ENCODE measurements at places on chromosomes 16 and 17.

DNA sequence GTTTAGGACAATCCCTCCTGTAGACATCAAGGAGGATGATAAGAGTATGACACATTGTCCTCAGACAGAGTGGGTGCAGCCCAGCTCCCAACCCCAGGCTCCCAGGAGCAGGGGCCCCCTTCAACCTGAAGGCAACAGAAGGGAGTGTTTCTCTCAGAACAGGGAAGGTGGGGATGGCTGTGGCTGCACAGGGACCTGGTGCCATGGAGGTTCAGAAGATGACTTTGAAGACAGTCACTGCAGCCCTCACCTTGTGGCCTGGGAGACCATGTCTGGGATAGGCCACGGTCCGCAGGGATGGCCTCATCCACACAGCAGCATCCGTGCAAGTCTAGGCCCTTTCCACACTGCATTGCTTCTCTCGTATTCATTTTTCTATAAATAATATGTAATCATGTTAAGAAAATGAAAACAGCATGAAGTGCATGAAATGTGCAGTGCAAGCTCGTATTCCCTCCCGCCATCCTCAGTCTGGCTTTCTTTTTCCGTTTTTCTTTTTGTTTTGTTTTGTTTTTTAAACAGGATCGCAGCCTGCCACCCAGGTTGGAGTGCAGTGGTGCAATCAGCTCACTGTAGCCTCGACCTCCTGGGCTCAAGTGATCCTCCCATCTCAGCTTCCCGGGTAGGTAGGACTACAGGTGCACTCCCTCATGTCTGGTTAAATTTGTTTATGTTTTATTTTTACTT lies 71.1 kb downstream of the METRNL start:
- DNase-seq: no peak

DNA sequence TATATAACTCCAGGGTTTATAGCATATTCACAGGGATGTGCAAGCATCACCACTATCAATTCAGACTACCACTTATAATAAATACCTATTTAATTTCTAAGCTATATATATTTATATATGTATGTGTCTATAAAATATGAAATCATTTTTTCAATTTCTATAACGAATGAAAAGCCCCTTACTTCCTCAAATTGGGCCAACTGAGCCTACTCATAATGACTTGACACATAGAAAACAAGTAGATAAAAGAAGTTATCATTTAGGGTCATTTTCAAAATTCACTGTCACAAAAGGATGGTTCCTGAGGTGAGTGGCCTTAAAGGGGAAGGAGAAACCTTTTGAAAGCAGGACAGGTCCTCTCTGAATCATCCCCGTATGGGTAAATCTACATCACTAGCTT lies 114.1 kb downstream of the ADCY9 start:
- peak; percentile 49 for DNase-seq

DNA sequence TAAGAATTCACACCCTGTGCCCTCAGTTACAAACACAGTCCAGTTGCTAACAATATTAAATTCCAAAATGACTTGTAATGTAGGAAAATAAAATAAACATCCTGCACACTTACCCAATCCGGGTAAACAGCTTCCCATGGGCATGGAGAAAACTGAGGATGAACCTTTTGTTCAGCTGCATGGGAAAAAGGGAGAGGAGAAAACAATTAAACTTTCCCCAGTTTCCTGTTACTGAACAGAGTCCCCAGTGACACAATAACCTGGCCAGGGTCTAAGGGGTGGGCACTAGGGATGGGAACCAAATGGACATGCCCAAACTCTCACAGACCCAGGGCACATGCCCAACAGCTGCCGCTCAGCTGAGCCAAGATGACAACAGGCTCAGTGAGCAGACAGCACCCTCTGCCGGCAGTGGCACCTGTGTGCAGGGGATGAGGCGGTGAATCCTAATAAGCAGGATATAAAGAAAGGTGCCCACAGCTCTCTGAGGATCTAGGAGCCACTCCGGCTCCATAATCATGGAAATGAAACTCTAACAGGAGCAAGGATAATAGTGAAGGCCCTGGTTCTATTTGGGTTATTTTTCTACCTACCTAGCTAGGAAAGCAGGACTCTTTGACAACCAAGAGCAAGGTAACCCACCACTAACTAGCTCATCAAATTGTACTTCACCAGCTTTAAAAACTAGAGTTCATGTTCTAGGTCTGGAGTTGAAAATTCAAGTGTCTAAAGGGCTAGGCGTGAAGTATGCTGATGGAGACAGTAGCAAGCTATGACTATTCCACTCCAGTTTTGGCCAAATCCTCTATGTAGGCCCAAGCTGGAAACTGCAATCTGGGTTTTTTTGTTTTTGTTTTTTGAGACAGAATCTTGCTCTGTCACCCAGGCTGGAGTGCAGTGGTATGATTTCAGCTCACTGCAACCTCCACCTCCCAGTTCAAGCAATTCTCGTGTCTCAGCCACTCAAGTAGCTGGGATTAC lies 58.8 kb downstream of the SMG6 start:
- peak; percentile 85 for DNase-seq

DNA sequence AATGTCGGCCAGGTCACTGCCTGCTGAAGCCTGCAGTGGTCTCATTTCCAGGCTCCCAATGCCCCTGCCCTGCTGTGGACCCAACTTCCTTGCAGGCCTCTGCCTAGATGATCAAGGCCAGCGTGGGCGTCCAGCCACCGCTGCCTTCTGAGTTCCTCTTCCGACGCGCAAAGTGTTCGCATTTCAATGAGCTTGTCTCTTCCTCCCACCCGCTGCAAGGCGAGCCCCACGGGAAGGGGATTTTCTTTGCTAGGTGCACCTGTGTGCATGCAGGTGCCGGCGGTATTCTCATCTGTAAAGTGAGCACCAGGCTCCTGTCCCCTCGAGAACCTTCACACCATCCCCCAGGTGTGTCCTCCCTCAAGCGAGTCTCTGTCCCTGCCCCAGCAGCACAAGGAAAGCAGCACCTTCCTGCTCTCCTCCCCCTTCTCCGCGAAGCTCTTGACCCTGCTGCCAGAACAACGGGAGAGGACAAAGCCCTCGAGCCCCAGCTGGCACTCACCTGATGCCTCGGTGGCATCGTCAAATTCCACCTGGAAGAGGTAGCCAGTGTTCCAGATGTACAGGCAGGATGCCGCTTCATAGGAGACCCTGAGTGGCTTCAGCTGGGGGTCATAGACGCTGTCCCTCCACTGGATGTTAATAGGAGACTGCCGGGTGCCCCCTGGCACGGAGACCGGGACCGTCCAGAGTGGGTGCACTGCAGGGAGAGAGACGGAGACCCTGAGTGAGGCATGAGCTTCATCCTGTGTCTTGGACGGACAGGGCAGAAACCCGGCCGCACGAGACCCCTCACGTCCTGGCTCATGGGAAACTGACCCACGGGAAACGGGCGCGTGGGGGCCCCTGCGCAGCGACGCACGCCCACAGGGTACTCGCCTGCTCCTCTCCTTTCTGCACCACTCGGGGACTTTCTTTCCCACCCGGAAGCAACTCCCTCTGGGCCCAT lies 9.8 kb downstream of the CA5A start:
- DNase-seq: peak; percentile 57

DNA sequence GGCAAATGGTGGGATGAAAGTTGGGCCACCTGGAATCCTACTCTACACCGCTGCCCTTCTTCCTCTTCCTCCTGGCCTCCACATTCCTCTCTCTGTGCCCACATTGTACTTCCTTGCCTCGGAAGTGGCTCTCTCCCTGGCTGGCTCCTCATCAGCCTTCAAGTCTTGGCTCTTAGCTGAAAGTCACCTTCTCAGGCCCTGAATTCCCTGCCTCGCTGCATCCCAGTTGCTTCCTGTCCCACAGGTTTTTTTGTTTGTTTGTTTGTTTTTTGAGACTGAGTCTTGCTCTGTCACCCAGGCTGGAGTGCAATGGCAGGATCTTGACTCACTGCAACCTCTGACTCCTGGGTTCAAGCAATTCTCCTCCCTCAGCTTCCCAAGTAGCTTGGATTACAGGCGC lies 2.6 kb upstream of the PAM16 start:
- no peak for DNase-seq

DNA sequence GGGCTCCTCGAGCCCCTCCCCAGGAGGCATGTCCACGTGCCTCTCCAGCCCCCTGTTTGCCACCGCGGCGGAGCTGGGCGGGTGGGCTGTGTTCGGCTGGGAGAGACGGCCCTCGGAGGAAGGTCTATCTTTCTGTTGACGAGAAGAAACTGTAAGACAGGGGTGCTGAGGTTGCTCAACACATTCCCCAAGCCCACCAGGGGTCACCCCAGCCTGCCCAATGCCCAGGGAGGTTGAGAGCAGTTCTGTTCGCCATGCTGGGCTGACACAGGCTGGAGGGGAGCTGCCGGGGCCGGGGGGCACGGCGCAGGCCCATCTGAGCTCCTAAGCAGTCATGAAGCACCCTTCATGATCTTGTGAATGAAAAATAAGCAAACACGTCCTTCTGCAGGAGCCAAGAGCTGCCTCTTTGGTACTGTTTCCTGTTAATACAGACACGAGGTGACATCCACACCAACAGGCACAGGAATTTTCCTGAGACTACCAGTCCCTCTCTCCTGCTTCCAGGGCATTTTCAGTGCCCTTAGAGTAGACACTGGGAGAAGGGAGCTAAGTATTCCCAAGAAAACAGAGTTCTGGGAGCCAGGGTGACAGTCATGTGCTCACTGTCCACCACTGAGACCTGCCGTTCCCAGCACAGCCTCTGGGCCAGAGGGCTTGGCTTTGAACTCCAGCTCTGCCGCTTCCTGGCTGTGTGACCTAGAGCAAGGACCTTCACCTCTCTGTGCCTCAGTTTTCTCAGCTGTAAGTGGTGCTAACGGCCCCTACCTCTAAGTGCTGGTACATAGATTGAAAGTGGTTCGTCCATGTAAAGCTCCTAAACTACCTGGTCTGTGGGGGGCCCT lies 9.2 kb downstream of the UBALD2 start:
- DNase-seq: no peak

DNA sequence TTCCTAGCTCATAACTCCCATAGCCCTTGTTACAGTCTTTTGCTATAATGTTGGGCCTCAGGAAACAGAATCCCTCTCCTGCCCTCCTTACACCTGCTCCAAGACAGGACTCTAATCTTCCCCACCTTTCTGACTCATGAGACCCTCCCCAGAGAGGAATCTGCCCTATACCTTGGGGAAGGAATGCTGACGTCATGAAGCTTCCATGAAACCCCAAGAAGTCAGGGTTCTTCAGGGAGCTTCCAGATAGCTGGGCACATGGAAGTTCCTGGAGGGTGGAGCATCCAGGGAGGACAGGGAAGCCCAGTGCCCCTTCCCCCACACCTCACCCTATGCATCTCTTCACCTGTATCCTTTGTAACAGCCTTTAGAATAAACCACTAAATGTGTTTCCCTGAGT lies 285.7 kb downstream of the SOX9 start:
- DNase-seq: no peak

DNA sequence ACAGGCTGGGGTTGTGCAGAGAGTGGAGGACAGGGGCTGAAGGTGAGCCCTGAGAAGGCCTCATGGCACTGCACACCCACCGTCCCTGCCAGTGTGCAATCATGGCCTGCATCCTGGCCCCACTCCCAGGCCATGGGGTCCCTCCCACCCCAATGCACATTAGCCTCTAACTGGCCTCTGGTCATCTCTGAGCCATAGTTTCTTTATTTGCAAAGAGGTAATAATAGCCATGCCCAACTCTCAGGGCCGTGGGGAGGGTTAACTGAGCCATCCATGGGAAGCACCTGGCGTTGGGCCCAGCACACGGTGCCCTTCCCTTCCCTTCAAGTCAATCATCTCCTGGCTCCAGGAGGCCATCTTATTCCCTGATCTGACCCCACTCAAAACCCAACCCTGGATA lies 10.8 kb upstream of the ITGA3 start:
- no peak for DNase-seq

- DNase-seq: no peak
Observed at GRCh38 chr17:4469552-4469951, 29.1 kb upstream of the SPNS2 start.

- DNase-seq: no peak
Observed at GRCh38 chr17:13154398-13154797, 136.6 kb upstream of the ELAC2 start.

GRCh38 chr16:23398987-23399805 lies 53.8 kb downstream of the COG7 start:
- no peak for DNase-seq

- no peak for DNase-seq
Observed at GRCh38 chr16:51049276-51049675, 101.8 kb downstream of the SALL1 start.

DNA sequence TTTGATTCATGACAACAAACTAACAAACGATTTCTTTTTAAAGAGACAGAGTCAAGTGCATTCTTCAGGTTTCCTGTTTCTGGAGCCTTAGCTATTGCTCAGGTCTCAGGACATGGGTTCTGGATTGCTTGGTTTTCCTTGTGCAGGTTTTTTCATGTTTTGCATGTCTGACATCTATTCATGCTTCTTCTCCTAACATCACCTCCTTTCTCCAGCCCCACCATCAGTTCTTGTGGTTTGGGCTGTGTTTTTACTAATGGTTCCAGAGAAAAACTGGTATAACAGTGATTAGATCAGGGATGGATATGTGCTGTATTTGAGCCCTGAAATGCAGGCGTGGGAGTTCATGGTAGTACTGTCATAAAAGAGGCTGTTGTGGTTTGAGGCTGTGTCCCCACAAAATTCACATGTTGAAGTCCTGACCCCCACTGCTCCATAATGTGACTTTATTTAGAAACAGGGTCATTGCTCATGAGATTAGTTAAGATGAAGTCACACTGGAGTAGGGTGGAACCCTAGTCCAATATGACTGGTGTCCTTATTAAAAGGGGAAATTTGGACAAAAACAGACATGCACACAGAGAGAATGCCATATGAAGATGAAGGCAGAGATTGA lies 67.9 kb downstream of the IRX6 start:
- DNase-seq: no peak

GRCh38 chr16:86327321-86327720 lies 183.0 kb upstream of the FOXF1 start:
- no peak for DNase-seq

- DNase-seq: no peak
Observed at GRCh38 chr17:41773190-41773588, 13.3 kb downstream of the JUP start.

- DNase-seq: no peak
Observed at GRCh38 chr17:6641247-6641863, 495 bp downstream of the TXNDC17 start.

- no peak for DNase-seq
Observed at GRCh38 chr17:28346746-28347246, 10.5 kb downstream of the POLDIP2 start.

Measured in common myeloid progenitor, CD34-positive (primary cell).